ENCODE measurements at places on chromosomes 4 and X. TPM values are rescaled to one million over a fixed set of nuclear protein-coding genes. Genes with fewer than 3 reads are reported as not detected.

The UGT8 gene
- 0.32 TPM for total RNA-seq

The TEX13D gene
- not detected for total RNA-seq

The NCAPG gene
- 32.8 TPM for total RNA-seq

The UGT2B17 gene
- not detected for total RNA-seq

The EOLA2 gene
- total RNA-seq = 23.2 TPM

The KIT gene
- total RNA-seq = 5.5 TPM

The GNRHR gene
- not detected for total RNA-seq

The JADE3 gene
- 4.3 TPM for total RNA-seq

The MSANTD1 gene
- 0.64 TPM for total RNA-seq

The TMEM31 gene
- total RNA-seq = 0.32 TPM

The RFC1 gene
- 55.3 TPM for total RNA-seq

The FAM47A gene
- not detected for total RNA-seq

The SERPINA7 gene
- total RNA-seq = not detected

The TBX22 gene
- total RNA-seq = not detected

The H2BW2 gene
- total RNA-seq = not detected

The DCAF8L2 gene
- total RNA-seq = not detected

The CCNG2 gene
- total RNA-seq = 20.0 TPM

The FHIP1A gene
- under 0.01 TPM for total RNA-seq

The TCEAL7 gene
- total RNA-seq = 37.0 TPM

The GATA1 gene
- total RNA-seq = not detected

The BRS3 gene
- not detected for total RNA-seq

The XPNPEP2 gene
- not detected for total RNA-seq

The FRMPD4 gene
- 3.9 TPM for total RNA-seq

The C4orf36 gene
- total RNA-seq = 1.3 TPM

The TACR3 gene
- total RNA-seq = not detected

The RHOXF2B gene
- not detected for total RNA-seq

The DGKK gene
- not detected for total RNA-seq

Measured in fibroblast of villous mesenchyme (primary cell).